ENCODE measurements at places on chromosomes 7 and 10.

- peak; percentile 10 for DNase-seq
Measured at GRCh38 chr10:6409971-6410643, 170.0 kb downstream of the PRKCQ start.

- DNase-seq: no peak
Measured at GRCh38 chr10:79982362-79982800, 33.5 kb upstream of the SFTPD start.

- DNase-seq: no peak
Measured at GRCh38 chr7:158728911-158729645, 24.5 kb upstream of the NCAPG2 start.

- no peak for DNase-seq
Measured at GRCh38 chr10:103733045-103733419, 122.3 kb downstream of the SH3PXD2A start.

DNA sequence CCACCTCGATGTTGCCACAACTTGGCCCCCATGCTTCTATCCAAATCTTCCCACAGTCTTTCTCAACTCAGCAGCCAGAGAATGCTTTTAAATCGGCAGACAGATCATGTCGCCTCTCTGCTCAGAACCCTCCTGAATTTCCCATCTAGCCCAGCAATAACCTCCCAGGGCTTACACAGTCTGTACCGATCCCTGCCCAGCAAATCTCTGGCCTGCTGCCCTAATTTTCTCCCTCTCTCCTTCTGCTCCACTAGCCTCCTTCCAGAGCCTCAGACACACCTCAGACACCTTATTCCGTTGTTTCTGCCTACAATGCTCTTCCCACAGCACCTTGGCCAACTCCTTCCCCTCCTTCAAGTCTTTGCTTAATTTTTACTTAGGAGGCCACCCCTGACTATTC lies 32.3 kb downstream of the MDH2 start:
- DNase-seq: no peak

DNA sequence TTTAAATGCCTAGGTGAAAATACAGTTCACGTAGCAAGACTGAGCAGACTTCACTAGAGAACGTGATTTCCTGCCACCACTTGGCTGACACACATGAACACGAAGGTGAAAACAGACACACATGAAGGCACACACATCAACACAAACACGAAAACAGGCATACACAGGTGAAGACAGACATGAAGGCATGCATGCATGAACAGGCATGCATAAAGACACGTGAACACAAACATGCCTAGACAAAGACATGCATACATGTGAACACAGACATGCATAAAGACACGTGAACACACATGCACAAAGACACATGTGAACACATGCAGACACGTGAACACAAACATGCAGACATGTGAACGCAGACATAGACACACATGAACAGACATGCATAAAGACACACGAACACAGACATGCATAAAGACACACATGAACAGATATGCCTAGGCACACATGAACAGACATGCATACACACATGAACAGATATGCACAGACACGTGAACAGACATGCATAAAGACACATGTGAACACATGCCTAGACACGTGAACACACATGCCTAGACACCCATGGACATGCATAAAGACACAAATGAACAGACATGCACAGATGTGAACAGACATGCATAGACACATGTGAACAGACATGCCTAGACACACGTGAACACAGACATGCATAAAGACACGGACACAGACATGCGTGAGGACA lies 243.1 kb downstream of the ZMYND11 start:
- DNase-seq: no peak

- DNase-seq: no peak
Measured at GRCh38 chr10:126468467-126468866, 80.2 kb upstream of the ADAM12 start.

- no peak for DNase-seq
Measured at GRCh38 chr10:20776384-20777118, 120.6 kb downstream of the NEBL start.

- no peak for DNase-seq
Measured at GRCh38 chr10:844552-844951, 87.0 kb downstream of the LARP4B start.

DNA sequence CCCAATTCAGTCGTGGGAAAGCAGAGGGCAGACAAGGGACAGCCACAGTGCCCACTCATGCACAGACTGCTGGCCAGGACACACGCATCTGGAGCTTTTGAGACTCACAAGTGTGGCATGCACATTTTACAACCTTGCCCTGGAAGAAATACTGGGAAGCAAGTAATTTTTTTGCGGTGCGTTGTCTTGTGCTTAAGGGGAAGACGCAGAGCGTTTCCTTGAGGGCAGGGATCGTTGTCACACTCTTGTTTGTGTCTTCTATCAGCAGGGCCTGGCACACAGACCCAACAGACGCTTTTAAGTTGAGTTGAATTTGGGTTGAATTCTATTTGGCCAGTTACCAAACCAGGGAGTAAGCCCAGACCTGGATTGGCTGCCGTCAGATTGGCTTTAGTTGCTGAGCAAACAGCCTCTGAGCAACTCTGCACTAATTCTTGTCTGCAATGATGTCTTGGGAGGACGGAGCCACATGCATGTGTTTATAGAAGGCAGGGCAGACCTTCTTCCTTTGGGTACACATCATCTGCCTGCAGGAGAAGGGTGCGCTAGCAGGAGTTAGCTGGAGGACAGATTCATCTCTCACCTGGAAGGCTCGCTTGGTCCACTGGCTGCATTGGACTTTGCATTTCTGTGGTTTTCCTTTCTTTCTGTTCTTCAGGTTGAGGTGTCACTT lies 38.4 kb downstream of the IL2RA start:
- no peak for DNase-seq

DNA sequence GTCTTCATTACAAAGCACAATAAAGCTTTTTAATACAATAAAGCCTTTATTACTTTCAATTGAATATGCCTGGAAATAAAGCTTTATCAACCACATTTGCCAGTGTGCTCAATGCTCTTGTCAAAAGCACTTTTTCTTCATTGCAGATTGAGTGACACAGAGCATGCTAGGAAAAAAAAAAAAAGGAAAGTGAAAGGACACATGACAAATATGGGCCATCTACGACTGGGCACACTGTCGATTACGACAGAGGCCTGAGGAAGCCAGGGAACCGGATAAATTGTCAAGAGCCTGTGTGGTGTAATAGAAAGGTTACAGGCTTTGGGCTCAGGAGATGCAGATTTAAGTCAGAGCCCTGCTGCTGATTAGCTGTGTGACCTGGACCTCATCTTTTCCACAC lies 84.8 kb upstream of the LRGUK start:
- DNase-seq: no peak

GRCh38 chr10:123995461-123996131 lies 97.8 kb downstream of the CHST15 start:
- no peak for DNase-seq

- no peak for DNase-seq
Measured at GRCh38 chr7:16740996-16741395, 12.6 kb upstream of the TSPAN13 start.

Data from activated CD8-positive, alpha-beta memory T cell treated with anti-CD3 and anti-CD28 coated beads for 1 hour (primary cell).